ENCODE measurements at places on chromosomes 11 and 22. TPM values are rescaled to one million over a fixed set of nuclear protein-coding genes. Genes with fewer than 3 reads are reported as not detected.

- no peak for DNase-seq
These were observed 81.4 kb downstream of the TSPAN18 start for GRCh38 chr11:44808053-44808753.

- no peak for DNase-seq
These were observed 87.2 kb upstream of the NAV2 start for GRCh38 chr11:19625438-19625837.

DNA sequence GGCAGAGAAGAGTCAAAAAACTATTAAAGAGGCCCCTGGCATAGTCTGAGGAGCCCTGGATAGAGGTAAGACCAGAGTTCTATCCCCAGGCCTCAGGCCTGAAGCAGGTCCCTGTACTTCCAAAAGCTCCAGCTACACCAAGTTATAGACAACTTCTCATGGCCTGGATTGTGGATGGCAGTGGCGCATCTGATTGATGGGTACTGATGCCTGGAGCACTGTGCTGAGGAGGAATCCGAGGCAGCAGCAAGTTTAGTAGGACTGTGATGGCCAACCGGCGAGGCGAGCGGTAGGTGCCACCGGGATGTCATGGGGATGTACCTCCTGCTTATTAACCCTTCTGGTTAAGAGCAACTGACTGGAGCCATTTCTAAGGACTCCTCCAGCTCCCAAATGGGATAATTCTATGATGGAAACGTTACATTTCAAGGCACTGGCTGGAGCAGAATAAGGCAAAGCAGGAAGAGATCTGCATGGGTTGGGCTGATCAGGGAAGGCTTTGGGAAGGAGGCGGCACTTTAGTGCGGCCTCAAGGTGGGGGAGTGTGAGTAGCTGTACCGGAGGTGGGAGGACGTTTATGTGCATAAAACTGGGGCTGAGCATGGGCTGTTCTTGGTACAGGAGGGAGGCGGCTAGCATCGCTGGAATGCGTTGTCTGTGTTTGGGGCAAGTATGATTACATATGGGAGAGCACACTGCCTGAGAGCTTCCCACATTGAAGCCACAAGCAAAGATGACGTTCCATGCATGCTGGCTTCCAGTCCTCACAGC, 24.2 kb upstream of the JAM3 start:
- DNase-seq, result no peak

DNA sequence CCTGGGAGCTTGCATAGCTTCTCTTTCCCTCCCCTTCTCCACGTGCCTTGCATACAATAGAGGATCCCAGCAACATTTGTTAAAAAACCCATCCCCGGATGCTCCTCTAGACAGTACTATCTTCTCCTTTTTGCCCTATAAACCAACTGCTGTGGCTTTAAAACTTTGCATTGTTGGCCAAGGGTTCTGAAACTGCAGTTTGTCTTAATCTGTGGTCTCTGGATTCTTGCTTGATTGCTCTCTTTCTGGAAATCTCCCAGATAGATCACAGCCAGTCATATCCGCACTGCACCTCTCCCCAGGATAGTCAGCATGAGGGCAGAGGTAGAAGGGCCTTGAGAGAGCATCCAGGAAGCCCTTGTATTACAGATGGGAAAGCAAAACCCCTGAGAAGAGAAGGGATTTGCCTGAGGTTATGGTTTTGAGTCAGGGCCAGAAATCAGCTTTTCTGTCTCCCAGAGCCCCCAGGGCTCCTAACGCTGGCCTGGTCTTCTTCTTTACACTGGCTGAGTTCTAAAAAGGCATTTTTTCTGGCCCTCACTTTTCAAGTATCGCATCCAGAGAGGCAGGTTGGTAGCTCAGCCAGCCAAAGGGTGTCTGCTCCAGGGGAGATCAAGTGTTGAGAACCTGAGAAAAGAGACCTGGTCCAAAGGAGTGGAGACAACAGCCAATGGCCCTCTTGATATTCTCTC, 70.6 kb downstream of the ADM start:
- DNase-seq, result no peak

DNA sequence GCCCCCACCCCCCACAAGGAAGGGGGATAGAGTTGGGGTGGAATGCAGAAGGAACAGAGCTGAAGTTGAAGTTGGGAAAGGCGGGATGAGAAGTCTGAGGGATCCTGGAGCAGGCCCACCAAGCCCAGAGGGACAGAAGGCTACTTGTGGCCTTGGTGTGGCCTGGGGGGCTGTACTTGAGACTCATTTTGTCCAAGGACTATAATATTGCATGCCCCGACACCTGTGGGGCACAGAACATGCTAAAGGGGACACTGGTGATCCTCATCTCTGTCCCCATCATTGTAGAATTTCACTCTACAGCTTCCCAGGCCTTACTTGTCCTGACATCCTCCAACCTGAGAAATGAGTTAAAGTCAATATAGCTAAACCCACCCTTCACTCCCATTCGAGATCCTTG, 1.3 kb downstream of the ESAM start:
- DNase-seq, result no peak

DNA sequence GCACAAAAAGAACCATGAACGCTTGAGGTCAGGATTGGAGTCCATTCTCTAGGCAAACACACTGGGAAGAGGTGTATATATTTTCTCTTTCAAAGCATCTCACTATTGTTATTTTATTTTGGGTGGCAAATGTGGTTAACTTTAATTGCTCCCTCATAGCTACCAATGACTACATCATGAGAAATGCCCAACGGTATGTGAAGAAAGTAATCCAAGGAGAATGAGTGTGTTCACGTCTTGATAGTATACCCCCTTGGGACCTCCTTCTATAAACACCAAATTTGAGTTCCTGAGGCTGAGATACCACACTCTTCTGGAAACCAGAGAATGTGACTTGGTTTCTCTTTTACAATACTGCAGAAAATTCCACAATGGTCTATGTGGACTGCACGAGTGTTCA, 15.8 kb downstream of the OR8D1 start:
- DNase-seq, result no peak

DNA sequence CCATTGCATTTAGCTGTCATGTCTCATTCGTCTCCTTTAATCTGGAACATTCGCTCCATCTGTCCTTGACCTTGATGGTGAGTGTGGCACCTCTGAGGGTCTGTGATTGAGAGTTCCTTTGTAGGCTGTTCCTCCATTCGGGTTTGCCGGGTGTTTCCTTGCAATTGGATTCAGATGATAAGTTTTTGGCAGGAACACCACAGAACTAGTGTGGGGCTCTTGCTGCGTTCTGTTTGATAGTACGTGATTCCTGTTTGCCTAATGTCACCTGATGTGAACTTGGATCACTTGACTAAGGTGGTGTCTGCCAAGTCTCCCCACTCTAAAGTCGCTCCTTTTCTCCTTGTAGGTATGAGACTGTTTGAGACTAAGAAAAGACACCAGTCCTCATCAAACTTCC, 109.7 kb upstream of the TMEM45B start:
- DNase-seq, result no peak

GRCh38 chr11:127531167-127531566, 530.6 kb upstream of the KIRREL3 start:
- no peak for DNase-seq

GRCh38 chr11:72682858-72683243, 8.6 kb upstream of the PDE2A start:
- no peak for DNase-seq

DNA sequence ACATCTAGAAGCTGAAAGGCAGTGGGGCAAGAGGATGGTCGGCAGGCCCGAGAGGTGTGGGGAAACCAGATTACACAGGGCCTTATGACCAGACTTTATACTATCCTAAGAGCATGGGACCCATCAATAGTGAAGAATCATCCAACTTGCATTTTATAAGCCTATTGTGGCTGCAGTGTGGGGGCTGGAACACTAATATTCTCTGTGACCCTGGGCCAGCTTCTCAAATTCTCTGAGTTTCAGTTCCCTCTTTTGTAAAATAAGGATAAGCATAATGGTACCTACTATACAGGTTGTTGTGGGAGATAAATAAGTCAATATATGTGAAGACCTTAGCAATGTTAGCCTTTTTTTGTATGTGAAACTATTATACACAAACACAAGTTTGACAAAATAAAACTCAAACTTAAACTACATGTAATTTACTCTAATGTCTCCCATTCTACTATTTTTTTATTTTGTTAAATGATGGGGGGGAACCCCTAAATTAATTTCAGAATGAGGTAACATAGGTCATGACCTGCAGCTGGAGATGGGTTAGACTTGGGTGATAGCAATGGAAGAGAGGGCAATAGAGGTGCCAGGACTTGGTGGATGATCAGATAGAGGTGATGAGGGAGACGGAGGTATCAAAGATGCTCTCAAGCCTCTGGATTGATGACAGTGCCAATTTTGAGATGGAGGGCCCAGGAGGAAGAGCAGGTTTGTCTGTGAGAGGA, 30.1 kb downstream of the SMCO4 start:
- no peak for DNase-seq

GRCh38 chr11:133385781-133386180, 146.5 kb downstream of the OPCML start:
- DNase-seq, result no peak

DNA sequence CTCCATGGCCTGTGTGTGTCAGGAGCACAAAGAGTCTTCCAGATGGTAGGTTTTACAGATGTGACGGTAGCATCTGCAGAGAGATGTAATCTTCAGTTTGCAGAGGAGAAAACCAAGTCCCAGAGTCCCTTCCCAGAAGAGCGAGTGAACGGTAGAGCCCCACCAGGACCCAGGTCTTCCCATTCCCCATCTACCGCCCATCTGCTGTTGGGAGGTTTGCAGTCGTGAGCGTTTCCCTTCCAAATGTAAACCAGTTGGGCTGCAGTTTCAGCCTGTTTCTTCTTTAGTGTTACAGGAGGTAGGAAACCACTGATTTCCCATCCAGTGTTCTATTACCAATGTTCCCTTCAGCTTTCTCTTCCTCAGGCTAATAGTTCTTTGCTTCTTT, 24.0 kb downstream of the PANX1 start:
- DNase-seq, result no peak

- no peak for DNase-seq
These were observed 6.1 kb downstream of the SMCO4 start for GRCh38 chr11:93537049-93537448.

GRCh38 chr22:25564979-25565677, 653 bp downstream of the GRK3 start:
- DNase-seq, result peak; percentile 7

- DNase-seq, result no peak
These were observed 808 bp upstream of the MSANTD2 start for GRCh38 chr11:124801014-124801413.

- no peak for DNase-seq
These were observed 74.1 kb downstream of the ADM start for GRCh38 chr11:10379022-10379421.

DNA sequence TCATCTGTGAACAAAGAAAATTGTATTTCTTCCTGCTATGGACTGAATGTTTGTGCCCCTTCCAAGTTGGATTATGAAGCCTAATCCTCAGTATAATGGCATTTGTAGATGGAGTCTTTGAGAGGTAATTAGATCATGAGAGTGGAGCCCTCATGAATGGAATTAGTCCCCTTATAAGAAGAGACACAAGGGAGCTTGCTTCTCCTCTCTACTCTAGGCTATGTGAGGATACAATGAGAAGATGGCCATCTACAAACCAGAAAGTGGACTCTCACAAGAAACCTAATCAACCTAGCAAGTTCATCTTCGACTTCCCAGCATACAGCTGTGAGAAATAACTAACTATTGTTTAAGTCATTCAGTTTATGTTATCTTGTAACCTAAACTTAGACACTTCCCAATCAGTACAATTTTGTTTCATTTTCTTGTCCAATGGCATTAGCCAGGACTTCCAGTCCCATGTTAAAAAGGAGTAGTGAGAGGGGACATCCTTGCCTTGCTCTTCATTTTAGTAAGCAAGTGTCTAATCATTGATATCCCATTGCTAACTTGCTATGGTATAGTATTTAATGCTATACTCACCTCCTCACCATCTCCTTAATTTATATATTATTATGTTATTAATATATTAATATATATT, 45.7 kb downstream of the PDGFD start:
- DNase-seq, result no peak

- no peak for DNase-seq
These were observed 525.6 kb downstream of the BRD1 start for GRCh38 chr22:49302150-49302460.

DNA sequence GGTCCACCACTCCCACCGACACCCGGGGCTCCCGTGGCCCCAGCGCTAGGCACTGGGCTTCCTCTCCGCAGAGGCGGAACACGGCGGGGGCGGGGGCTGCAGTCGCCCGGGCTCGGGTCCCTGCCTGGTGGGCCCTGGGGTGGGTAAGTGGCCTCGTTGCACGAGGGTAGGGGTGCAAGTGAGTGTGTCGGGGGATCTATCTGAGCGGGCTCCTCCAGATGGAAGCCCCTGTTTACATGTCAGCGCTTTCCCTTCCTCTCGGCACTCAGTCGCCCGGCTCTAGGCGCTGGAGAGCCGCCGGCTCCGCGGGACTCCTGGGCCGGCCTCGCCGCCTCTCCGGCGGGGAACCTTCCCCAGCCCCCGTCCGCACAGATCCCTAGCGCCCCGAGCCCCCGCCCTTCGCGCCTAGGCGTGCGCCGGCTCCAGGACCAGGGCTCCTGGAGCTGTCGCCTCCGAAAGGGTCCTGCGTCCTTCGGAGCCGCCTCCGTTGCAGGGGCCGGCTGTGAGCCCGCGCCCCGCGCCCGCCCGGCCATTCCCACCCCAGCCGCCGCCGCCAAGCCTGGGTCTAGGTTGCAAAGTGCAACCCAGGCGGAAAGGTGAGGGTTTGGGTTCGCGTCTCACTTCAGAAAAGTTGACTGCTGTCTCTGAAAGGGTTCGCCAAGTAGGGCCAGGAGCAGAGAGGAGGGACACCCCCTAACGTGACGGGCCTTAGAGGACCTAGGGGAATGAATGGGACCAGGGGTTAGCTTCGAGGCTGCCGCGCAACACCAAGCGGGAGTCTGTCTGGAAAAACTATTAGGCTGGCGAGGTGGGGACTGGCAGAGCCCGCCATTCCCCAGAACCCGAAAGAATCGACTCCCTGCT, 978 bp downstream of the FLI1 start:
- peak; percentile 35 for DNase-seq

DNA sequence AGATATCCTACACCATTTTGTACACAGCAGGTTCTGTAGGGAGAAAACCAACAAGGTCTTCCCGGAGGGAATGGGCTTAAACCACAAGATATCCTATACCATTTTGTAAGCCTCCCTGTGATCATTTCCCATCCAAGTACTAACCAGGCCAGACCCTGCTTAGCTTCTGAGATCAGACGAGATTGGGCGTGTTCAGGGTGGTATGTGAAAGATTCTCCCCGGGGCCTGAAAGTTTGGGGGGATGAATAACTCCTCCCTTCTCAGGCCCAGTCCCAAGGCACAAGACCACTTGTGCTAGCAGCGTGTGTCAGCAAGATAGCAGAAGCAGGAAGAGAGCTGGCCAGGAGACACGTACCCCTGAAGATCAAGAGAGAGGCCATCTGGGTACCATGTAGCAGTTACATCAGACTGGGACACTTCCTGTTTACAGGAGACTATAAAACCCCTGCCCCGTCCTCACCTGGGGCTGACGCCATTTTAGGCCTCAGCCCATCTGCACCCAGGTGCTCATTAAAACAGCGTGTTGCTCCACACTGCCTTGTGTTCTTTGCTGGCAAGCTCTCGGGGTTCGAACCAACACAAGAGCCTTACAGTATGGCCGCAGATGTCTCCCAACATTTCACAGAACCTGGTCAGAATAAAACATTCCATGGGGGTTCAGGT, 17.3 kb downstream of the MIF start:
- DNase-seq, result no peak

GRCh38 chr11:39192671-39193070, 2266.8 kb downstream of the LRRC4C start:
- no peak for DNase-seq

The RAB30 gene
- polyA plus RNA-seq, result 6.0 TPM

The CFAP300 gene
- not detected for polyA plus RNA-seq

The OR5A1 gene
- not detected for polyA plus RNA-seq

The CLDN5 gene
- not detected for polyA plus RNA-seq

The FAM181B gene
- polyA plus RNA-seq, result not detected

The TESMIN gene
- polyA plus RNA-seq, result not detected

The TREH gene
- not detected for polyA plus RNA-seq

The ATP5MG gene
- 551 TPM for polyA plus RNA-seq

The OVCH2 gene
- not detected for polyA plus RNA-seq
